NCI-H510A (cell line): ENCODE measurements at places on chromosomes 16 and 17.

DNA sequence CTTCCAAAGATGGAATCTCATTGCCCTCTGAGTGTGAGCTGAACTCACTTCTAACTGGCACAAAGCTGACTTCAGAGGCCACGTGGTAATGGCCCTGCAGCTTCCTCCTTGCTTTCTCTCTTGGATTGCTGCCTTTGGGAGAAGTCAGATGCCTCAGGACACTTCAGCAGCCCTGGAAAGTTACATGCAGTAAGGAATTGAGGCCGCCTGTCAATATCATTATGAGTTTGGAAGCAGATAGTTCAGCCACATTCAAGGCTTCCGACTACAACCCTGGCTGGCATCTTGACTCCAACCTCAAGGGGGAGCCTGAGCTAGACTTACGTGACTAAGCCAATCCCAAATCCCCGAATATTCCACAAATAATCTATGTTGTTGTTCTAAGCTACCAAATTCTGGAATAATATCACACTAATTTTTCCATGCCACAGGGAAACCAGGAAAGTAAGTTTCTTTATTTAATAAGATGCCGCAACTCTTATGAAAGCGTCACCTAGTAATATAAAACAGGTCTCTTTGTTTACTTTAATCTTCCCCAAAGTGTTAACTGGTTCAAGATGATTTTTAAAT, 13.6 kb downstream of the CEP20 start:
- no peak for DNase-seq

DNA sequence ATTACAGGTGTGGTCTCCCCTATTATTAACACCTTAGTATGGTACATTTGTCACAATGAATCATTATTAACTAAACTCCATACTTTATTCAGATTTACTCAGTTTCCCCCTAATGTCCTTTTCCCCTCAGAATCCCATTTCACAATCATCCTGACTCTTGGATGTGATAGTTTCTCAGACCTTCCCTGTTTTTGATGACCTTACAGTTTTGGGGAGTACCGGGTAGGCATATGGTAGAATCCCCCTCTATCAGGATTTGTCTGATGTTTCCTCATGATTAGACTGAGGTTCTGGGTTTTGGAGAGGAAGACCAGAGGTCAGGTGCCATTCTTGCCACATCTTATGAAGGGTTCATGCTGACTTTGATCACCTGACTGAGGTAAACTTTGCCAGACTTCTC, 6.0 kb upstream of the ASB16 start:
- DNase-seq: no peak

GRCh38 chr17:74219576-74220133, 6.3 kb downstream of the TTYH2 start:
- no peak for DNase-seq

DNA sequence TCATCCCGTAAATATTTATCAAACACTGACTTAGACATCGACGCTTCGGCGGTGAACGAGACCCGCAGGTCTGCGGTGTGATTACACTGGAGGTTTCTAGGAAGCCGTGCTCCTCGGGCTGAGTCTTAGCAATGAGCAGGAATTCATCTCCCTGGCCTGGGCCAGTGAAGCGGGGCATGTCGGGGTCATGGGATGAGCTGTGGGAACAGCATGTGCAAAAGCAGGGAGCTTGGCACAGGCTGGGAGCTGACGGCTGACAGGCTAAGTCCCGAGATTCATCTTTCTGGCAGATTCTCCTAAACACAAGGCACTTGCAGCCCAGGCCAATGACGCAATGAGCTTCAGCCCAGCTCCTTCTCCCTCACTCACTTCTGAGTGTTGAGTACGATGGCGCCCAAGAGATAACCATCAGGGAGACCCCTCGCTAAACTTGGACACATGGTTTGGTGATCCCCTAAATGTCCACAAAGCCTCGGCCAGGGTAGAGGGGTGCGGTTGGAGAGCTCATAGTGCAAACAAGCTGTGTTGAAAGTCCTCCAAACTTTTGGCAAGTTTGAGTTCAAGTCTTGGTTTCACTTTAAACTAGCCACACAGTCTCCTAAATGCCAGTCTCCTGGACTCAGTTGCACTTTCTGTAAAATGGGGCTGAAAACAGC, 12.8 kb downstream of the CRISPLD2 start:
- no peak for DNase-seq

- DNase-seq: no peak
These were observed 229.4 kb upstream of the CACNG5 start for GRCh38 chr17:66605541-66605940.

GRCh38 chr16:80693553-80693952, 110.8 kb downstream of the CDYL2 start:
- DNase-seq: no peak

- peak; percentile 91 for DNase-seq
These were observed 14.4 kb downstream of the ASPSCR1 start for GRCh38 chr17:81991684-81992305.

GRCh38 chr16:10852286-10852685, 24.7 kb upstream of the CIITA start:
- DNase-seq: no peak

DNA sequence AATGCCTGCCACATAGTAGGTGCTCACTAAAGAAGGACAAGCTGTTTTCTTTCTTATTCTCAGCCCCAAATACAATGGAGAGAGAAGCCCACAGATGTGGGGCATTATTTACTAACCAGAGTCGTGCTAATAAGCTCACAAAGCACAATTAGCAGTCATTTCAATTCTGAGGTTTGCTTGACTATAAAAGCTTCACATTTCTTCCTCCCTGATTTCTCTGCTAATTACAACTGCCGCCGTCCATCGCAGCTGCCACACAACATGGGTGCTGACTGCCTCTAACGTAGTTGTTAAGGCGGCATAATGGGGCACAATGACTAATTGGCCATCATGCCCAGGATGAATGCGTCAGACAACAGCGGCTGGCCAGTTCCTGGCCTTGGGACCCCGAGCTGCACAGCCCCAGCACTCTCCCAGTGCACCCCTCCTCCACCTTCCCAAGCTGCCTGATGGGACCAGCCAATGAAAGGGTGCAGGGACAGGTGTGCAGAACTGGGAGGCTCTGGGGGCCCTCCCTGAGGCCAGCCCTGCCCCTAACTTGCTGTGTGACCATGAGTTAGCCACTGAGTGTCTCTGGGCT, 109.2 kb downstream of the CCT6B start:
- no peak for DNase-seq

DNA sequence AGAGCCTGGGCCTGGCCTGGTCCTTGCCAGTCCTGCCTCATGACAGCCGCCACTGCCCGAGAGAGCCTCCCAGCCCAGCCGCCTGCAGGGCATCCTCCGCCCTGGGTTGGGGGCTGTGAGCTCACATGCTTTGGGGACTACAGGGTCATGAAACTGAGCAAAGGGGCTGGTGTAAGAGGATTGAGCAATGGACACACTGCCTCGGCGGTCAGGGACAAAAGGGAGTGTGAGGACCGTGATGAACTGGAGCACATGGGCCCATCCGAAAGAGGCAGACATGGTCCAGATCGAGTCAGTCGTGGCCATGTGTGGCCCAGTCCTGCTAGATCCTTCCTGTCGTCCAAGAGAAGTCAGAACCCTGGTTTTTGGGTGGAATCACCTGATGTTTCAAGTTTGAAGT, 52.3 kb downstream of the GSG1L start:
- DNase-seq: no peak

GRCh38 chr17:44854192-44854591, 6.5 kb downstream of the HIGD1B start:
- no peak for DNase-seq

- no peak for DNase-seq
These were observed 9.5 kb downstream of the HOXB4 start for GRCh38 chr17:48568499-48569239.

DNA sequence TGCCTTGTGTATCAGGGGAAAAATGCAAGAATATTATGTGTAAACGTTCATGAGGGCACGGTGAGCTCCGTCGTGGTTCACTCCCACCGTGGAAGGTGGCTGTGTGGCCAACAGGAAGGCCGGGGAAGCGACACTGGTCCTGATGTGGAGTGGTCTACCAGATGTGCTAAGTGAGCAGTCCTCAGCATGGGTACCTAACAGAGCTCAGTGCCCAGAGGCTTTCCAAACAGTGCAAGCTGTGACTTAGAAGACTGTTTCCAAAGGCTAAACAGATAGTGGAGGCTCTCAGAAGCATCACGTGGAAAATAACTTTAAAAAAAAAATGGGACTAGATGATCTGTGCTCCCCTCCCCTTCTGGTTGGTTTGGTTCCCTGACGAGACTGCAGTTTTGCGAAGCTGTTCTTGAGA, 199.3 kb upstream of the CHMP6 start:
- DNase-seq: no peak

- DNase-seq: no peak
These were observed 13.7 kb downstream of the B9D1 start for GRCh38 chr17:19348806-19349205.

- no peak for DNase-seq
These were observed 117.9 kb upstream of the GPR139 start for GRCh38 chr16:20191566-20191965.

DNA sequence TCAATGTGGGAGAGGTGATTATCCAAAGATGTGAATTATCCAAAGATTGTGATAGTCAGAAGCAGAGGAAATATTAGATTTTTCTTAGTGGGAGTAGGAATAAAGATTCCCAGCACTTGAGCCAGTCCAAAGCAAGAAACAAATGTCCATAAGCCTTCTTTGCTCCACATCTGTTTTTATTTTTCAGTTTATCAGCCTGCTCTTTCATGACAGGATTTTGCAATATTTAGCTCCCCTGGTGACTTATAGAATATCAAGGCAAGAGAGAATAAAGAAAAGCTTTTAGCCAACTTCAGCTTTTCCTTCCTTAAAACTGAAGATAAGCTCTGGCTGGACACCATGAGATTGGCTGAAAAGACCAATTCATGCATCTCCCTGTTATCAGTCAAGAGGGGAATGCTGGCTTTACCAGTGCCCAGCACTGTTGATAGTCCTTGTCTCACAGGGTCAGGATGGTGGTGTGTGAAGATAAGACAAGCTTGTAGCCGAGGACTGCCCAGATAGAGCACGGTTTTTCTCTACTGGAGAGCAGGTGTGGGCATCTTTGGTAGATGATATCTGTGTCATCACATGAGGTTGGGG, 706.5 kb downstream of the KCNJ2 start:
- DNase-seq: no peak

DNA sequence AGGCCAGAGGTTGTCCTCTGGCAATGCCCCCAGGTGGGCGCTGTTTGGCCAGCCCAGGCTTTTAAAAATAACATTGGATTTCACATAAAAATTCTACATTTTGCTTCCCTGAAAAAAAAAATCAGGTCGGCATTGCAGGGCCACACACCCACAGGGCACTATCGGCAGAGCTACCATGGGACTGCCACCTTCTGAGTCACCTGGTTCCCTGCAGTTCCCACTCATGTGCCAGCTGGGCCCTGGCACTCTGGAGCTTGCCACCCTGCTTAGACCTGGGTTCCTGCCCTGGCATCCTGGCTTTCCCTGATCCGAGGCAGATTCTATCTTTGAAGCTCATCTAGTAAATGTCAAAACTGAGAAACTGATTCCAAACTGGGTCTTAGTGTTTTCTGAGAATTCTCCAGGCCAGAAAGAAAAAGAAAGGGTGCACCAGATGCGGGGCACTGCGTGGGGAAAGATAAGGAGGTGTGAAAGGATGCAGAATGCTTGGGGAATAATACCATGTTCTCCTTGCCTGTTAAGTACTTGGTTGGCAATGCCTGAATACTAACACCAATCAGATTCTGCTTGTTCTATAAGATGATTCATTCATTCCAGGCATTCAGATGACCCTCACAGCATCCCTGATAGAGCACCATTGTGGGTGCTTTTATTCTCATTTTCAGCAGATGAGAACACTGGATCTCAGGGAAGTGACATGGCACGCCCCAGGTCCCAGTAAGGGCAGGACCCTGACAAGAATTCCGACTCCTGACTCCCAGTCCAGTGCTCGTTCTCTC, 51.8 kb downstream of the RAI1 start:
- no peak for DNase-seq

GRCh38 chr16:13453325-13453724, 466.6 kb upstream of the ERCC4 start:
- no peak for DNase-seq

- no peak for DNase-seq
These were observed 99.6 kb downstream of the CA4 start for GRCh38 chr17:60249290-60249826.

DNA sequence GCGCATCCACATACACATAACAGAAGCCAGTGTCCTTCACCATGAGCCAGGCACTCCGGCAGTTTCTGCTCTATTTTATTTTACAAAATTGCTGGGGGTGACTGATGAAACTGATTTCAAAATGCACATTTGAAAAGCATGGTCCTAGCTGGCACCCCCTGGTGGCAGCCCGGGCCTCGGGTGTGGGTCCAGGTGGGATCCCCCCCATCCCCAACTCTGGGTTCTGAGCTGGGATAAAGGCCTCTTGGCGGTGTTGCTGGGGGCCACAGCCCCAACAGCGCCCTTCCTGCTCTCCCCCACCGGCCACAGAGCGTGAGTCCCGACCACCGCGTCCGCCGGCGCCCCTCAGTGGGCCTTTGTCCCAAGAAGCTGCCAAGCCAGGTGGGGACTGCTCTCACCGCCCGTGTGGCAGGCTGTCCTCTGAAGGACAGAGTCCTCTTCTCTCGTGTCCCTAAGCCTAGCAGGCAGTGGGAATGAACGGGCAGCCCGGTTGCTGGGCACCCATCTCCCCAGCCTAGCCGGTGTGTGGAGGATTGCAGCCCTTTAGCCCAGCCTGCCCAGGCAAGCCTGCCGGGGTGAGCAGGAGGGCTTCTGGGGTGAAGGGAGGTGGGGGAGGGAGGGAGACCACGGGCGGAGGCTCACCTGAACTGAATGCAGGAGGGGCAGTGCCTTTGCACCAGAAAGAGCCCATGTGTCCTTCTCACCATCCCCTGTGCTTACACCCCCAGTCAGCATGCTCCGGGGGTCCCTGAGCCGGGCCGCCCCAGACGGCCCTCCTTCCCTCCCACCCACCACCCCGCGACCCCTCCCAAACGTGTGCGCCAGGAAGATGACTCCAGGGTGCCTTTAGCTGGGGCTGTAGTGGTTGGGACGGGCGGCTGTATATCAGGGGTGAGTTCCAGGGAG, 898 bp downstream of the SNAI3 start:
- no peak for DNase-seq

- DNase-seq: no peak
These were observed 26.9 kb downstream of the RGS9 start for GRCh38 chr17:65163990-65164495.

DNA sequence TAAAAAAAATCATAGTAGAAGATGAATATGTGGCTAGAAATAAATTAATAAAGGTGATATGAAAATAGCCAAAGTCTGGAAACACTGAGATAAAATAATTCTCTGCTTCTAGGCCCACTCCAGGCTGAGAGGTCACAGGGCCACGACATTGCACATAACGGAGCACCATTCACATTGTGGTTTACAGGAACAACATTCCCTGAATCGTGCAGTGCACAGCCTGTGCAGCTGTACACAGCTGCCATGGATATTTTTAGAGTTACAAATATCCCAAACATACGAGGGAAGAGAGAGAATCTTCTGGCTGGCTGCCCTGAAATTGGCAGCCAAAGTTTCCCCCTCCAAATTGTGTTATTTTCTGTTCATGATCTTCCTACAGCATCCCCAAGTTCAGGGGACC, 68.8 kb downstream of the GSG1L start:
- no peak for DNase-seq
